ENCODE measurements at places on chromosomes 3 and 15.

DNA sequence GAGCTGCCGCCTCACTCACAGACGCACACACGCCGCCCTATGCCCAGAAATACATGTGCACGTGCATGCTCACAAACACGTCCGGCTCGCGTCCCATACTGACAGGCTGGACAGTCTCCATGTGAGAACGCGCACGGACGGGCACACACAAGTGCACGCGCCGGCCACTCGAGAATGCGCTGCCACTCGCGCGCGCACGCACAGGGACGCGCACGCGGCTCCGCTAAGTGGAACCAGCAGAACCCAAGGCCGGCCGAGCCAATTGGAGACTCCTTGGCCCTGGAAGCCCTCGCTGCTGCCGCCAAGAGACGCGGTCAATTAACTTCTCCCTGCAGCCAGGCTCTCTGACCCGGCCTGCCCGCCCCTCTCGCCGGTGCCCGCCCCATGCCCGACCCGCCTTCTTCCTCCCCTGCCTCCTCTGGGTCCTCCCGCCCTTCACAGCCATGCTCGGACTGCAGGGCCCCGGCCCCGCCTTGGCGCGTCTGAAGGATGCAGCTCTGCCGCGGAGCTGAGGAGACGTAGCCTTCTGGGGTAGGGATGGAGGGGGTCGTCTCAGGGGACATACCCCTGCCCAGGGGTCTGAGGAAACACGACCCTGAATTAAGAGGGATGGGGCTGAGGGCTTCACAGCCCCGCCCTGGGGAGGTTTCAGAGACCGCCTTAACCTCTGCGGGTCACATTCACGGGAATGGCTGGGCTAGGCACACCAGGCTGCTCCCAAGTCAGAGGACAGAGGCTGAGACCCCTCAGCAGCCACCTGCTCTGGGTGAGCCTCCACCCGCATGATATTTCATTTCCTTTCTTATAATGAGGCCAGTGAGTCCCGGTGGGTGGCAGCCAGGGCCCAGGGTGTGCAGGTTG is 15.0 kb downstream of the PTH1R start:
- no peak for DNase-seq

DNA sequence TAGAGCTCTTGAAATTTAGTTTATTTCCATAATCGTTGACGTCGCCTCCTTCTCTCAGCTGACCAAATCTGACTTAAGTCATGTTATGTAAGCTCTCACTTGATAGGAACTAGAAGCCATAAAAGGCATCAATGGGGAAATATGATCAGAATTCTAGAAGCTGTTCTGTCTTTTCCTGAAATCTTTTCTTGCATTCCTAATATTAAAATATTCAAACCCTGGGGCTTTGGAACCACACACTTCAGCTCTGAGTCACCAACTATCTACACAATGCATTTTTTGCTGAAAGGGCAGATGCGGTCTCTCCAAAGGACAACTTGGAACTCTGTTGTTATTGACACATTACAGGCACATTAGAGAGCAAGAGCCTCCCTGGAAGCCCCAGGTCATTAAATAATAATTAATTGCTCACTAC is 91.3 kb downstream of the LARS2 start:
- no peak for DNase-seq

- no peak for DNase-seq
These were observed 49.8 kb downstream of the ST3GAL6 start for GRCh38 chr3:98812851-98813374.

GRCh38 chr3:181712226-181712552 is 464 bp downstream of the SOX2 start:
- no peak for DNase-seq

GRCh38 chr3:9409981-9410854 is 12.8 kb downstream of the SETD5 start:
- DNase-seq: no peak

DNA sequence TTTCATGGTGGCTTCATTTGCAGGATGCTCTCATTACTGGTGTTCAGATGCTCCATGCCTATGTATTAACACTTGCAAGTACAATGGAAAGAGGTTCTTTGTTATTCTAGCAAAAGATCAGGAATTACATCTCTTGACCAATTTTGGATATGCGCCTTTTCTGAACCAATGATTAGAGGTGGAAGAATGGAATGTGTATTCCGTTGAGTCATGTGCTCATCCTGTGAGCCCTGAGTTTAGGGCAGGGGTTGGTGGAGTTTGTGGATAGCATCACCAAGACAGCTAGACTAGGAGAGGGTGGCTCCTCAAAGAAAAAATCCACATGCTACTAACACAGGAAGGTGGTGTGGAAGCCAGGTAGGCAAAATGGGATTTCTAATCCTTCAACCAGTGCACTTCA is 80.7 kb upstream of the SLC25A26 start:
- no peak for DNase-seq

GRCh38 chr3:12471241-12471640 is 13.0 kb upstream of the TSEN2 start:
- no peak for DNase-seq

- no peak for DNase-seq
These were observed 183.2 kb upstream of the NR2F2 start for GRCh38 chr15:96147267-96147666.

DNA sequence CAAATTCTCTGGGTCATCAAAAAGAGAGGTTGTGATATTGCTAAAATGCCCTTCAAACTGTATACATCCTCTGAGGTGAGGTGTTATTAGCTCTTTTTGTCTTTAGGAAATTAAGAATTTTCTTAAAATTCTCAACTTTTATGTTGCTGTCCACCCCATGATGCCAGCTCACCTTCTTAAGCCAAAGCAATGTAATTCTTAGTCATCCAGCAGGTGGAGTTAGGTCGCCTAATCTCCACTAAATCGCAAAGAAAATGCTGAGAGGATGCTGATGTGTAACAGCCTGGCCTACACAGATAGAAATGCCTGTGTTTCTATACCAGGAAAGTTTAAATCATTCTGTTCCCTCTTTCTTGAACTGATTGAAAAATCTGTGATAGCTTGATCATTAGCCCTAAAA is 770.2 kb upstream of the ALCAM start:
- no peak for DNase-seq

GRCh38 chr3:133838296-133838789 is 32.7 kb downstream of the SRPRB start:
- no peak for DNase-seq

Data from T-cell (primary cell).